Activated CD8-positive, alpha-beta T cell treated with anti-CD3 and anti-CD28 coated beads, Interleukin-2, amount 10 ng/mL, durations not matched to agents 7 days and 5 days (primary cell): ENCODE measurements at places on chromosomes 6 and 20. TPM values are rescaled to one million over a fixed set of nuclear protein-coding genes. Genes with fewer than 3 reads are reported as not detected.

Gene SLC2A10
- total RNA-seq = not detected

GRCh38 chr6:72649032-72649984 lies 27.4 kb downstream of the KCNQ5 start:
- no peak for DNase-seq
- peaks cover 15% of the 10 kb centered on the region for H3K4me1 ChIP-seq
- H3K36me3 ChIP-seq = peaks cover 8% of the 10 kb centered on the region
- H3K27me3 ChIP-seq = no peaks in the 10 kb centered on the region

DNA sequence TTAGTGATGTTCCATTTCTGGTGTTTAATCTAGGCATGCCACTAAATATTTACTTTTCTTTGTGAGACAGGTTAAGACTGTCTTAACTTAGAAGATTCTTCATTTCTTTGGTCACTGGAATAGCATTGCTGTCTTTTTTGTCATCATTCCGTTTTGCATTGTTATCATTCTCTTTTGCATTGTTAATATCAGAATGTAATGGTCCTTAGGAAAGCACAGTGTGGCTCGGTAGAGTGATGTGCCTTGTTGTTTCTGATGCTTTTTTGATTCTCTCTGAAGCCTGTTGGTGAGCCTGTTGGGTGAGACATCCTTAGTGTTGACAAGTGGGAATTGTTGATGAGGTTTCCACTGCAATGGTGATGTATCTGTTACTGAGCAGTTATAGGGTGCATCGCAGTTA lies 23.2 kb downstream of the PLCB4 start:
- H3K4me1 ChIP-seq = no peaks in the 10 kb centered on the region
- DNase-seq = no peak

DNA sequence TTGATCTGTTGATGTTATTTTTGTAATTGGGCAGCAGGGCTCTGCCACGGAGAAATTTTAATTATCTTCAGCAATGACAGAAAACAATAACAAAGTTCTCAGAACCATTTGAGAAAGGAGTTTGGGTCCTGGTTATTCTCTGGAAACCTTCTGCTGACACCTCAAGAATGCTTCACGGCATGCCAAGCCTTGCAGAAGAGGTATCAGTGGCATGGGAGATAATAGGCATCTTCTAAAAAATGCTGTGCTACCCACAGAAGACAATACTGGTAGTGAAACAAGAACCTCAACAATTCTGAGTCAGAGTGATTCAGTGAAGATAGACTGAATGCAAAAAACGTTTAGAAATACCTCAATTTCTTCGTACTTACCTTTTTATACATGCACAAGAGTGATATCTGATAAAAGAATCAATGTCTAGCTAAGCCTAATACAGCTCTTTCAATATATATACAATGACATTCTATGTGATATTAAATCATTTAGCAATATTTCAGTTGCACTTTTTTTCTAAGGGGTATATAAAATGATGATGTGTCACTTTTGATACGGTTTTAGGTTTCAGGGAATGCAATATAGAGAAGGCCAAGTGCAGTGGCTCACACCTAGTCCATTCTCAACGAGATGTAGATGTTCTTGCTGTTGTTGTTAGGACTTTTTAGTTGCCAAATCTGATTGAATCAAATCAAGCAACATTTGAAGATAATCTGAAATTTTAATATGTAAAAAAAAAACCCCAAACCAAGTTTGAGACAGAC lies 110.4 kb upstream of the COL21A1 start:
- no peak overlapping the region for H3K27ac ChIP-seq
- no peaks in the 10 kb centered on the region for H3K4me1 ChIP-seq
- H3K36me3 ChIP-seq = no peaks in the 10 kb centered on the region
- H3K4me3 ChIP-seq = no peak overlapping the region

DNA sequence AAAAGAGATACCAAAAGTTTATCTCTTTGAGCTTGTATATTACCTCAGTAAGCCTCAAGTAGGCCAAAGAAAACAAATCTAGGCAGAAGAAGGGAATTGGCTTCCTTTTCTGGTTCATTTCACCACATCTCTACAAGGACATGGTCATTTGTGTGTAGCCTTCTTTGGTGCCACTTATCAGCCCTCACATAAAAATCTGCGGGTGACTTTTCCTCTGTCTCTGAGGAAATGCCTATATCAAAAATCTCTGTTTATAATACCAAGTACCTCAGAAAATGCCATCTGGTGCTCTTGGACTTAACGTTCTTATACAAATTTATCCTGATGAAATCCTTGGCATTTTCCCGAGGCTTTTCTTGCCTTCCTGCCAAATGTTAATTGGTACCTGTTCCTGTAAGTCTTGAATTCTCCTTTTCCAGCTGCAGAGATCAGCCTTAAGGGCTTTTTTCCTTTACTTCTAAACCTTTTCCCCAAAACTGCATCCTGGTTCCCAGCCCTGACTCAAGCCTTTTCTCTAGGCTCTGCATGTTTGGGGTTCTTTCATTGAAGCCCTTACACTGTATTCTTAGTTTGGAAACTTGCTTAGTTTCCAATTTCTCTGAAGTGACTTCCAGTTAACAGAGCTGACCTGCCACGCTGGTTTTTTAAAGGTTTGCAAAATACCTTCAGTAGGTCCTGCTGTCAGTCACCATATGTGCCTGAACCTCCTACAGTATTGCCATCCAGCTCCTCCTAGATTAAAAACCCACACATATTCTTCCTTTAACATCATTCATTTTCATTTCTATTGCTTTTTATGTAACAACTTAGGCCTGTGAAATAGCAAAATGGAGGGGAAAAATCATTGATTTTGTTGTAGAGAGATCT lies 191.2 kb upstream of the PREP start:
- no peak overlapping the region for H3K4me3 ChIP-seq
- no peaks in the 10 kb centered on the region for H3K27me3 ChIP-seq
- no peak for DNase-seq

DNA sequence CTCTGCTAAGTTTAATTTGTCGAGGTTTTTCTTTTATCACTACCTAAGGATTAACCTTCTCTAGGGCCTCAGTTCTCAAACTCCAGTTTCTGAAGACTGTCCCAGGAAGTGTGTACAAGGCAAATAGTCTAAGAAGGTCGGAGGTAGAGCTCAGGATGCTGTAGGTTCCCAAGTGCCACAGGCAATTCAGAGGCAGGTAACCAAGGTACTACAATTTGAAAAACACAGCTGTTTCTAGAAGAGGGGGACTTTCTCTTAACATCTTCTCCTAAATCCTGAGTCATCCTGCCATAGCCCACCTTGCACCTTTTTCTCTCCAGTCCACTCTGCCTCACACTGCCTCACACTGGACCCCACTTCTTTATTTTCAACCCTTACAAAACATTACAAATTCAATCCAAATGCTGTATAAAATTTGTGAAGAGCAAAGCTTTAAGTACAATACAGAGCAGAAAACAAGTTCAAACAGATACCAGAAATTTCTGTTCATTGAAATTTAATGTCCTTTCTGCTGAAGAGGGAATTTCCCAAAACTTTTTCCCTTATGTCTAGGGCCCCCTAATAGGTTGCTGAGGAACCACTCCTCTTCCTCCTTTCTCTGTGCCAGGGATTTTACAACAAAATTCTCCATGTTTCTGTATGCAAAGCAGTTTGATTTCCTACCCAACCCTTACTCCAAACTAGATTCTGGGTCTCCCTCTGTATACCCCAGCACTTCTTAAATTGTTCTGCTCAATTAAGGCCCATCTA lies 43.0 kb downstream of the FRK start:
- DNase-seq = no peak
- no peak overlapping the region for H3K4me3 ChIP-seq
- peaks cover 22% of the 10 kb centered on the region for H3K27me3 ChIP-seq
- H3K27ac ChIP-seq = no peak overlapping the region
- no peaks in the 10 kb centered on the region for H3K4me1 ChIP-seq
- H3K36me3 ChIP-seq = no peaks in the 10 kb centered on the region
